Effector CD4-positive, alpha-beta T cell (primary cell): ENCODE measurements at places on chromosomes 1 and 21.

GRCh38 chr1:72184099-72184701 is 98.1 kb downstream of the NEGR1 start:
- DNase-seq = no peak

GRCh38 chr21:45390831-45391742 is 13.9 kb upstream of the COL18A1 start:
- DNase-seq = no peak

GRCh38 chr1:192518700-192519099 is 56.9 kb upstream of the RGS1 start:
- no peak for DNase-seq

DNA sequence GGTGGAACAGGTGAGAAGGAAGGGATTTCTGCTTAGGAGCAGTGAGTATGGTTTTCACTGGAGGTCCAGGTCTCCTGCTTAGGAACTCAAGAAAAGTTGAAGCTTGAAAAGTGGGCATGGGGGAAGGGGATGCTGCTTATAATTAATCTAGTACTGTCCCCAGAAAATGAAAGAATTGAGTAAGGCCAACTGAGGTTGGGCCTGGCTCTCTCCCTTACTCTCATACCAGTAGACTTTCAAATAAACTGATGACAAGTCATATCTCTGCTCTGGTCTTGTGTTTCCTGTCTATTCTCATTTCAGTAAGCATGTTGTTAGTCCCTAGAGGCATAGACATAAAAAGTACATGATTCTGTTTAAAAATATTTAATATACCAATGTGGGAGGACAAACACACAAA is 26.4 kb downstream of the CD48 start:
- no peak for DNase-seq

DNA sequence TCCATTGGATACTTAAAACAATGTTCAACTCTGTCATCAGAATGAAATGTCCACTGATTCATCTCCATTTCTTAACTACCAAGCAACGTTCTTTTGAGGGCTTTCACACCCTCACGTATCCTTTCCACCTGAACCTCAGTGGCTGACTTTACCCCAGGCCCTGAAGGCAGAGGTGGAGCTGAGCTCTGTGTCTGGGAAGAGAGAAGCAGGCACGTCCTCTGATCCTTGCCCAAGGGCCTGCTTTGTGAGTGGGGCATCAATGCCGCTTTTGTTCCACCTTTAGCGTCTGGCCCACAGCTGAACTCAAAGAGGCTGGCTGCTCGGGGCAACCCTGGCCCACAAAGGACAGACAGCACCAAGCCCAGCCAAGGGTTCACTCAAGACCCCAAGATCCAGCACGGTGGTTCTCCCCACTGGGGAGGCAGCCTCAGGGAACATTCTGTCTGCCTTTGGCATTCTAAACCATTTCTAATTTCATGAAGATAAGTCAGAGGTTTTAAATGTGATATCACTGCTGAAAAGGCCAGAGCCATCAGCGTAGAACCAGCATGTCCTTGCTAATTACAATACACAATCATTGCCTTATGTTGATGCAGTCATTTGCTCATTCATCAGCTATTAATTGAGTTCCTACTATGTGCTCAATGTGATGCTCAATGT is 126.0 kb upstream of the UBE2U start:
- no peak for DNase-seq
